ENCODE measurements at places on chromosomes 4 and X.

- no peak for DNase-seq
Measured at GRCh38 chr4:142427456-142427855, 418.6 kb downstream of the INPP4B start.

DNA sequence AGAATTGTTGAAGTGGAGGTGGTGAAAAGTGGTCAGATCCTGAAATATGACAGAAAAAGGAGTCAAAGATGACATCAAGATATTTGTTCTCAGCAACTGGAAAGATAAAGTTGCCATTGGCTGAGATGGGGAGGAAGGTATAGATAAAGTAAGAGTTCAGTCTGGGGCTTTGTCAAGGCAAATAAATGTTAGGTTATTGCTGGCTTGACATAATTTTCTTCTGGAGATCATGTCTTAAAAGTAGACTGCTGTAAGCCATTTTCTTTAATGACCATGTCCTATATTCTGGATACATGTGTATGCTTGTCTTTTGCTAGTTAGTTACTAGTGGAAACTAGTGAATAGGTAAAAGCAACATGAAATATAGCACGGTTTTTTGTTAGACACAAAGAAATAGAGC, 5.6 kb downstream of the USP53 start:
- DNase-seq, result no peak

DNA sequence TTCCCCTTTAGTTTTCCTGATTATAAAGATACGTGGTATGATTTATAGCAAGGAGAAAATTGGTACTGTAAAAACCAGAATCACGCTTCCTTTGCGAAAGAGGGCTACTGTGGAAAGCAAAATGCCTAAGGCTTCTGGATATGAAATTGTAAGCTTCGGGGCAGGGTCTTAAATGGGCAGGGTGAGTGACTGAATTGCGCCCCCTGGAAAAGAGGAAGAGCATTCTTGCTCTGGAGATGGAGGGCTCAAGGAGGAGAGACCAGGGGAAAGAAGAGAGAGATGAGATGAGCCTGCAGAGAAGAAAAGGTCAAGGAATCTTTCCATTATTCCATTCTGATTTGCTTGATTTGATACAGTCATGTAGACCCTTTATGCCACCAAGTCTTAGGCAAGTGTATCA, 13.1 kb upstream of the ETNPPL start:
- DNase-seq, result no peak

DNA sequence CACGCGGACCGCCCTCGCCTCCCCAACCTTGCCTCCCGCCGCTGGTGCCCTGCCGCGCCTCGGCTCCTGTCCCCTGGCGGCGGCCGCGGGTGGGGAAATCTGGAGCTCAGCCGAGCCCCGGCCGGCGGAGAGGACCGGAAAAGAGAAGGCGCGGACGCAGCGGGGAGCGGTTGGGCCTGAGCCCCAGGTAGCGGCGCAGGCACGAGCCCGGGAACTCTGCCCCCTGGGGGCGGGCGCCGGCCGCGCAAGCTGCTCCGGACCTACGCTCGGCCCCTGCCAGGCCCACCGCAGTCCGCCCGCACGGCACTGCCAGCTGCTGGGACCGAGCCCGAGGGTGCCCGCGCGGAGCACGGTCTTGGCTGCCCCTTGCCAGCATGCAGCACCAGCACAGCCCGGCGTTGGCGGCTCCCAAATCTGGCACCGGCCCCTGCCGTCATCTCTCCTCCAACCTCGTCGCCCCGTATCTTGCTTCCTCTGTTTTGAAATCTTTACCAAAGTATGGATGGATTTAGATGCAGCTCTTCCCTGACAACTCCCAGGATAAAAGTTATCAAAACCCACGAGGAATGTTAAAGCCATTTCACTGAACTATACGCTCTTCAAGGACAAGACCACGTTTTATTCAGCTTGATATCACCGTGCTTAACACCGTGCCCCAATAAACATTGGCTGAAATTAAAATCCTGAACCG, at the start of gene PRSS12:
Gene PRSS12 (minus strand): TSS at position 161 of the 691 bp plus-strand sequence. CDS start 283 bp downstream, outside the sequence.
- DNase-seq, result no peak

DNA sequence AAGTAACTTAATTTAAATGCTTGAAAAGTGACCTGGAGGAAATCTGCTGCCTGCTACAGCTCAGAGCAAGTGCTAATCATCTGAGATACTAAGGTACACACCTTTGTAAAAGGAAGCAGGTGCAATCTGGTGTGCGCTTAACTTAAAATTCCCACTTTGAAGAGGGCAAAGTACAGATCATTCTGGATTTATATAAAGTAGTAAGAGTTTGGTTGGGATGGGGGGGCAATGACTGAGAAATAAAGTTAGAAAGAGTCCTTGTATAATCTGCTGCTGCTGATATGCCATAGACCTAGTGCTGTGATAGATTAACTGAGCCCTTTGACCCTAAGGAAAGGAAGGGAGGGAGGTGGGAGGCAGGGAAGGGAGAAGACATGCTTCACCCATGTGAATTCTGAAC, 141.0 kb downstream of the MTNR1A start:
- DNase-seq, result no peak

- DNase-seq, result no peak
Measured at GRCh38 chrX:38985375-38985774, 184.1 kb downstream of the MID1IP1 start.

DNA sequence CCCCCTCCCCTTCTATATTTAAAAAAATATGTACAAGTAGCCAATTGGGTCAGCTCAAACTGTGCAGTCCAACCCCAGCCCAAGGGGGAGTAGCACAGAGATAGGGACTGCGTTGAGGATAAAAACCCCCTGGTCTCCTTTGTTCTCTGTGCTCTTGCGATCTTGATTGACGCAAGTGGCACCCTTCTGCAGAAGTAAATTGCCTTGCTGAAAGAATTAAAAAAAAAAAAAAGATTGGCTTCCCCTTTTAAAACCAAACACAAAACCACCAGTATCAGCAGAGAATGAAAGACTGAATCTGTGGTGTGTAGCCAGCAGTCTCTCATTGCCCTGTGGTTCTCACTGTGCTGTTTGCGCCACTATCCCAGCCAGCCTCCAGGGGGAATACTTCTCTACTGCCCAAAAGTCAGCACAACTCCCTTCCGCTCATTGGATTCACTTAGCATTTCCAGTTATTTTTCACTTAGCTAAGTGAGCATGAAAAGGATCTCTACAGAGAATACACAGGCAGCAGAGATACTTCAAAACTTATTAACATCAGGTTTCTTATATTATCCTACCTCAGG, 29.7 kb downstream of the MANBA start:
- DNase-seq, result no peak

- DNase-seq, result no peak
Measured at GRCh38 chr4:41258783-41259182, 2.1 kb downstream of the UCHL1 start.

DNA sequence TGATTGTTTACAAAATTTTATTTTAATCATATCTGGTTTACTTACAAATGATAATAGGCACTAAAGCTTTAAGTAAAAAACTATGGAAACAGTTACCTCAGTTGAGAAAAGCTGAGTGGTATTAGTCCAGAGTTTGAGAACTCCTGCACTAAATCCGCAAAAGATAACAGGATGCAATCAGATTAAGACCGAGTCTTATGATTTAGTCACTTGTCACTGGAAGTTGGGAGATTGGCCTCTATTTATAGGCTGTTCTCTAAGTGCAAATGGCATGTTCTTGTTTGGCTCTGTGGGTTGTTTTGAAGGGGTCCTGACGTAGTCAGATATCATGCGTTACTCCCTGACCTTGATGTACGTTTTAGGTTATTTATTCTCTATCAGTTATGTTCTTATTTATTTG, 6.3 kb downstream of the GPAT3 start:
- DNase-seq, result no peak

- DNase-seq, result no peak
Measured at GRCh38 chr4:110032603-110033002, 119.9 kb downstream of the EGF start.

DNA sequence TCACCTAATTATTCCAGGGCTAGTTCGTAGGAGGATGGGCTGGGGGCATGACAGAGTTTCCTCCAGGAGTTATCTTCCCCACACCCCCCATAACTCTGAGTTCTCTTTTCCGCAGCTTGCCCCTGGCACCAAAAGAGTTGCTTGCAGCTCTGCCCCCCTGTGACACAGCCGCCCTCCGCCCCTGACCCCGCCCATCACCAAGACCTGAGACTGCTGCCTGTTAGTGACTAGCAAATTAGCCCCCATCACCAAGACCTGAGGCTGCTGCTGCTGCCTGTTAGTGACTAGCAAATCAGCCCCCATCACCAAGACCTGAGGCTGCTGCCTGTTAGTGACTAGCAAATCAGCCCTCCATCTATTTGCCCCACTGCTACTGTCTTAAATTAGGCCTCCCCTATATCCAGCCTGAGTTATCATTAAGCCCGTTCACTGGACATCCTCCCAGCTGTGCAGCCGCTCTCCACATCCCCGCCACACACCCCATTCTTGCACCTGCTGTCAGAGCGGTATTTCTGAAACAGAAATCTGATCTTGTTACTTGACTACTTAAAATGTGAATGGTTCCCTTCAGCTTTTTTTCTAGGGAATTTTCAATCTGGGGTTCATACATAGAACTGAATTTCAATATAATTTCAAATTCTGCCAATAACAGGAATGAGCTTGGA, 1.5 kb upstream of the PAPSS1 start:
- no peak for DNase-seq

- no peak for DNase-seq
Measured at GRCh38 chr4:11732155-11732554, 303.5 kb upstream of the HS3ST1 start.

- no peak for DNase-seq
Measured at GRCh38 chr4:163591614-163592020, 97.1 kb downstream of the TMA16 start.

- DNase-seq, result no peak
Measured at GRCh38 chr4:1094336-1094690, 19.1 kb downstream of the RNF212 start.

DNA sequence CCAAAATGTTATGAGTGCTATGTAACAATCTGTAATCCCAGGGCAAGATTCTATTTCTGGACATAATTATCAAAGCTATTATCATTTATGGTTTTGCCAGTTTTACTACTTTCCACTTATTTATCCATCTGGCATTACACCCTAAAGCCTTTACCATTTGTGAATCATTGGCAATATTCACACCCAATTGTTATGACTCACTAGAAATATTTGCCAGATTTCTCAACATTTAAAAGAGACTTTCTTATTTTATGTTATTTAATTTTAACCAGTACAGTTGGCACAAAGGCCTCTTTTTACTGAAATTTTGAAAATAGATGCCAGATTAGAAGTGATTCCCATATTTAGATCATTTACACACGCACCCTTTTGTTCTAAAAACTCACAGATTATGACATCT, 242.7 kb upstream of the WDFY3 start:
- DNase-seq, result no peak

DNA sequence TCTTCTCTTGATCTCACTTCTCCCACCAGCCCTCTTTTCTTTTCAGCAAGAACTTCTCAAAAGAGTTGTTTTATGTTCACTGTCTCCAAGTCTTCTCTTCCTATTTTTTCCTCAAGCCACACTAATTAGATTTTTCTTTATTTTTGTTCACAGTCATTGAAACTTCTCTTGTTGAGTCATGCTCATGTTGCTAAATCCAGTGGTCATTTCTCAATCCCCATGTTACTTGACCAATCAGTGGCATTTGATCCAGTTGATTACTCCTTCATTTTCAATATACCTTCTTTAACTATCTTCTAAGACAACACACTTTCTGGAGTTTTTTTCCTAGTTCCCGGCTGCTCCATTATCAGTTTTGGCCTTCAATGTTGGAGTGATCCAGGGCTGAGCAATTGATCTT, 103.1 kb upstream of the LSM6 start:
- no peak for DNase-seq

GRCh38 chr4:187993827-187994226, 1.7 kb upstream of the ZFP42 start:
- DNase-seq, result no peak

- no peak for DNase-seq
Measured at GRCh38 chr4:22385611-22386011, 130.3 kb downstream of the ADGRA3 start.

GRCh38 chr4:54683616-54684346, 26.0 kb downstream of the KIT start:
- no peak for DNase-seq

- DNase-seq, result no peak
Measured at GRCh38 chr4:123555233-123555806, 158.7 kb downstream of the SPRY1 start.

DNA sequence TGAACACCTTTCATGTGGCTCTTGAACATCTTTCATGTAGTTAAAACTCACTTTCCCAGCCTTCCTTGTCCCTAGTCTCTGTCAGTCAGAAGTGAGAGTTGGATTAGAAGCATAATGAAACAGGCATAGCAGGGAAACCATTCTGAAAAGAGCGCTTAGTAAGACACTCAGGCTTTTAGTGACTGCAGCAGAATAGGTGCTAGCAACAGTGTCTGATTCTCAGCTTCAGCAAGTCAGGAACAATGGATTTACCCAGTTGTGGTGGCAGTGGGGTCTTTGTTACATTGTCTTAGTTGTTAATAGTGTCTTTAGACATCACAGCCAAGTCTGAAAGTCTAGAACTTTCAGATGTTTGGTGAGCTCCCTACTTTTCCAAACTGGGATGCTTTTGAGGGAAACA, 177.1 kb upstream of the PCDH7 start:
- no peak for DNase-seq

GRCh38 chr4:64384237-64385203, 24.7 kb downstream of the TECRL start:
- no peak for DNase-seq

DNA sequence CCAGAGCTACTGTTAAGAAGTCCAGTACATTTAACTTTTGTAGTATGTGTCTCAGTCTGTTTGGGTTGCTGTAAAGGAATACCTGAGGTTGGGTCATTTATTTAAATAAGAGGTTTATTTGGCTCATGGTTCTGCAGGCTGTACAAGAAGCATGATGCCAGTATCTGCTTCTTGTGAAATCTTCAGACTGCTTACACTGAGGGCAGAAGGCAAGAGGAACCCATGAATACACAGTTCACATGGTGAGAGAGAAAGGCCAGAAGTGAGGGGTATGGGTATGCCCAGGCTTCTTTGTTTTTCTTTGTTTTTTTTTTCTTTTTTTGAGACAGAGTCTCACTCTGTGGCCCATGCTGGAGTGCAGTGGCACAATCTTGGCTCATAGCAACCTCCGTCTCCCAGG, 6.0 kb upstream of the CISD2 start:
- no peak for DNase-seq

Data from DMS 273 treated with DMSO at 0.1 percent for 48 hours (cell line).